Activated T-helper 1 cell treated with Interleukin-2 at 50 U/mL for 16 hours (primary cell): ENCODE measurements at places on chromosomes 11 and 22.

DNA sequence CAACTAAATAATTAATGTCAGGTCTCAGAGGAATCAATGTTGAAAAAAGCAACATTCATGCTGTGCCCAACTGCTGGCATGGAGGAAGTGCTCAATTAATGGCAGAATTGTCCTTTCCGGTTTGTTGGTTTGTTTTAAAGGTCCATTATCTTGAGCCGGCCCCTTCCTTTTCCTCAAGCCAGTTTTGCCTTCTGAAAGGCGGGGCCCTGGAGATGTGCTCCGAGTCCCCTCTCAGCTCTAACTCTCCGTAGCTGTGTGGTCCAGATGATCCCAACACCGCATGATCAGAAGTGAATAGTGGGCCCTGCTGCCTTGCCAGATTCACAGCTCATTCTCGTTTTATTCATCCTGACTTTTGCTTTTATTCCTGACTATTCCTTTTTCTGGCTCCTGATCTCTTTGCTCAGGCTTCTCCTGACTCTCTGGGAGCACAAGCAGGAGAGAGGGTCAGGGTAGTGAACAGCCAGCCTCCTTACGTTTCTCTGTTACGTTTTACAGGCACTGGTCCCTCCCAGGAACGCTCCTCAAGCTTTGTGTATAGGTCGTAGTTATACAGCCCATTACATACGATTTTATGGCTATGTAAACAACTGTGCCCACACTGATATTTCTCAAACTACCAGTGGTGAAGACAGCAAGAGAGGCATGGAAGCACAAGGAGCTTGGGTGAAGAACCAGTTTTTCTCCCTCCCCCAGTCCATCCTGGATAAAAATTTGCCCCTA is 265.9 kb downstream of the LARGE1 start:
- DNase-seq, result no peak

DNA sequence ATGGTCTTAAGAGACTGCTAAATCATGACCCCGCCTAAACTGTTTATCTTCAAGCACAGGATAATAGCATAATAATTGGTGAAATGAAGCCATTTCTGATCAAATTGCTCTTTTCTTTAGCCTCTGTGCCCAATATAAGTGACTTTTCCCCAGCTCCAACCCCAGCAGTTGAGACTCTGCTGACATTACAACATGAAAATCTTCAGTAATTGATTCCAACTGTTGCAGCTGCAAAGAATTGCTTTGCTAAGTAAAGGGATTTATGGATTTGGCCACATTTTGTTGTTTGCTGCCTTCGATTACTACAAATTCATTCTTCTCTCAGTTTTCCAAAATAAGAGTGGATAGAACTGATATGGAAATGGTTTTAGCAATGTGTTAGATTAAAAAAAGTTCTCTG is 576.7 kb upstream of the LRRC4C start:
- DNase-seq, result no peak

DNA sequence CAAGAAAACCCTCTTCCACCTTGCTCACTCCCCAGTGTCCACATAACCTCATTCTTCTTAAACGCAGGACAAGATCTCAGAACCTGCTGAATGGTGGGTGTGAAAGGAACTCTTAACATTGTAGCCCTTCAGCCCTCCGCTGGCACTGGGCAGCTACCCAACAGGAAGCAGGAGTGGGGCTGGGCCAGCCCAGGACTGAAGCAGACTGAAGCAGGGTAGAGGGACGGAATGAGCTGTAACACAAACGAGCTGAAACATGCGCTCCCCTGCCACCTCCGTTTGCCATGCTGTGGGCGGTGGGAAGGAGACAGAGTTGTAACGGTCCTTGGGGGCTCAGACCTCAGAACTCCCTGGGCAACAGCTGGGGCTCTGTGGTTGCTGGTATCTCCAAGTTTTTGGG is 23.6 kb downstream of the NPAT start:
- no peak for DNase-seq

DNA sequence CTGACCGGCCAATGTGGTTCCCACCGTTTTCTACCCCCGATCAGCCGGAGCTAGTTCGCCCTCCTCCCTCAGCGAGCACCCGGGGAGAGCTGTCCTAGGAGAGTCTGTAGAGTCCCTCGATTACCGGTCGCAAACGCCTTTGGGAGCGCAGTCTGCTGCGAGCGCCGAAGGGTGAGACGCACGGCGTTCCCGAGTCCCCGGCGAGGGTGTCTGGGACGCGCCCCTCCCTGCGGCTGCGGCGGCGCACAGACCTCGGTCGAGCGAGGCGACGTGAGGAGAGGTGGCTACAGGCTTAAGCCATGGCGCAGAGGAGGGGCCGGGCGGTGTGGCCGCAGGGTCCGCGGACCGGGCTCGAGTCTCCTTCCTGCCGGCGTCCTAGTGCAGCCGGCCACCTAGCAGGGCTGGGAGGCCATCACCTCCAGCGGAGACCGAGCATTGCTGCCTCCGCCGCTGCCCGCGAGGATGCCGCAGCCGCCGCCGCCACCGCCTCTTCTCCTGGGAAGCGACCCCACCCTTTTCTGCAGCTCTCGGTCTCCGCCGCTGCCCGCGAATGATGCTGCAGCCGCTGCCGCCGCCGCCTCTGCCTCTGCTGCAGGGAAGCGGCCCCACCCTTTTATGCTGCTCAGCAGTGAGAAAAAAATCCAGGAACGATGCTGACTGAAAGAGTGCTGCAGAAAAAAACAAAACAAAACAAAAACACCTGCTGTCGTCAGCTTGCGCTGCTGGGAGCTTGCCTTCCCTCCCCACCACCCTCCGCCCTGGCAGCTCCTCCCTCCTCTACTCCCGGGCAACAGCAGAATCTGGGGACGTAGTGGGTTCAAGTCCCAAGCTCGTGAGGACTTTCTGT is at the start of gene MAP6:
Gene MAP6 (minus strand): TSS at position 588 of the 847 bp plus-strand sequence. CDS start 669 bp downstream, outside the sequence.
- no peak for DNase-seq

- no peak for DNase-seq
Observed at GRCh38 chr11:71929491-71929890, 645 bp downstream of the RNF121 start.

DNA sequence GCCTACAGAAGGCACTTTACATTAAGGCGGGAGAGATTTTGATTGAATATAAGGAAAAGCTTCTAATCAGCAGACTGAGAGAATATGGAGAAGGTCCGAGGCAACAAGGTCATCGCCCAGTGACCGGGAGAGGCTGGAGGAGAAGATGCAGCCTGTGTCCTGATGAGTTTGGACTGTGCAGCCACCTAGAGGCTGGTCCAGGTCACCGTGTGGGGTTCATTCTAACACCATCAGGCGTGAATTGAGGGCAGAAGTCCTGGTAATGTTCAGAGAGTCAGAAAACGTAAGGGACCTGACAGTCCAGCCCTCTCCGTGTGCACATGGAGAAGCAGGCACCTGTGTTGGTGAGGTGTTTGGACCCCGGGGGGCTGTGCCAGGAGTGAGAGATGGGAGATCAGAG is 102.7 kb downstream of the FEZ1 start:
- DNase-seq, result no peak

GRCh38 chr11:6925636-6926207 is 504 bp upstream of the ZNF215 start:
- DNase-seq, result no peak

DNA sequence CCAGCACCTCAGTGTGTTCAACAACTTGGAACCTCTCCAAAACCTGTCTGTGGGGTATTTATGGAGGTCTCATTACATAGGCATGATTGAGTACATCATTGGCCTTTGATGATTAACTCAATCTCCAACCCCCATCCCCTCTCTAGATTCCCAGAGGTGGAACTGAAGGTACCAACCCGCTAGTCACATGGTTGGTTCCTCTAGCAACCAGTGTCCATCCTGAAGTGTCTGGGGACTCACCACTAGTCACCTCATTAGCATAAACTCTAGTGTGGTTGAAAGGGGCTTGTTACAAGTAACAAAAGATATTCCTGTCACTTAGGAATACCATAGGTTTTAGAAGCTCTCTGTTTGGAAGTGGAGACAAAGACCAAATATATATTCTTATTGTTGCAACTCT is 40.3 kb downstream of the SIK2 start:
- DNase-seq, result no peak

GRCh38 chr11:70169127-70169526 is 34.0 kb upstream of the FADD start:
- DNase-seq, result no peak

GRCh38 chr11:68149417-68149816 is 28.2 kb upstream of the CHKA start:
- no peak for DNase-seq

GRCh38 chr11:11207428-11207827 is 145.6 kb downstream of the CSNK2A3 start:
- DNase-seq, result no peak

DNA sequence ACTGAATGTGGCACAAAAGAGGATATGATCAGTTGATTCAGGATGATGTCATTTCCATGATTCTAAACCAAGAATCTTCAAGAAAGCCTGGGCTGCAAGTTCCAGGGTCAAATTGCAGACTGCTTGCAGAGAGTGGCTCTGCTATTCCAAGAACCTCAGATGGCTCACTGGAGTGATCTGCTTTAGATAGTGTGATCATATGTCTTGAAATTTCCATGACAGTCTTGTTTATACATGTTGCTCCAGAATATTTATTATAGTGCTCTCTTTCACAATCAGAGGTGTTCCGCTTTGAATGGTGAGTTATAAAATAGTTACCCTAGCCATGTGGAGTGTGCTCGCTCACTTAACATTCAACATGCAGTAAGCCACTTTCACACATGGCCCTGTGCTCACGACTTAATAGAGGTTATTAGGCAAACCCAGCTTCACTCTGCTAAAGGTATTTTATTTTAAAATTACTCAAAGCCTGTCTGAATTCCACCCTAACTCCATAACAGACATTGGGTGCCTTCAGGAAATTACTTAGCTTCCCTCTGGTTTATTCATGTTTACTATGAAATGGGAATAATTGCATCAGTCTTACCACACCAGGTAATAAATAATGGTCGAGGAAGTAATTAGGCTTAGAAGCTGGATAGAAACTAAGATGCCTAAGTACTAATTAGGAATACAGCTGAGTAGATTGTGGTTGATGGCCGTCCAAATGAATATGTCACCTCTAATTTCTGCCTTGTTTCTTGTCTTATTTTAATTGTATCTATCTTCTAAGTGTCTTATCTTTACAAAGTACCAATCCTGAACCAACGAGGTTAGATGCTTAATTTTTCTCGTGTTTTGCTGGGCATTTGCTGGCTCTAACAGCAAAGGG is 187.9 kb downstream of the ETS1 start:
- DNase-seq, result no peak

- DNase-seq, result no peak
Observed at GRCh38 chr11:117052196-117053149, 45.8 kb downstream of the SIK3 start.

DNA sequence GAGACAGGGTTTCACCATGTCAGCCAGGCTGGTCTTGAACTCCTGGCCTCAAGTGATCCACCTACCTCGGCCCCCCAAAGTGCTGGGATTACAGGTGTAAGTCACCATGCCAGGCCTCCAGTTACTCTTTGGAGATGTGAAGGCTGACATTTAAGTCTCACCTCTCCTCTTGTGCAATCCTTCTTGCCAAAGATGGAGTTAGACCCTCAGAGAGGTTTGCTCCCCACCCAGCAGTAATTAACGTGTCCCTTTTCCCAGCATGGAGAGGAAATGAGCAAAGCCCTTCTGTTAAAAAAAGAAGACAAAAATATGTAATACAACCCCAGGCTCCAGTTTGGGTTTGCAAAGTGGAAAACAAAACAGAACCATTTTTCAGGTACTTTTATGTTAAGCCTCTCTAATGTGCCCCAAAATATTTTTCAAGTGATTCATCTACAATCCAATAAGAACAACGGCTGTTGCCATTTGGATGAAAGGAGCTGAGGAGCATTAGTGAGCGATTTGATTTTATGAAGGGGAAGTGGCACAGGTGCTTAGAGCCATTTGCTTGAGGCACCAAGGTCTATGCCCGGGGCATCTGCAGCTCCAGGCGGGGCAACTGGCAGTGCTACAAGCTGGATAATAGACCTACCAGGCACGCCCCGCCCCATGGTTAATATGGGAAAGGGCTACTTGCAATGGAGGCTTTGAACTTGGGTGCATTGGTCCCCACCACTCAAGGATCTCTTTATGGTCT is 57.2 kb downstream of the GRIK4 start:
- no peak for DNase-seq

GRCh38 chr11:13450832-13451397 is 12.1 kb downstream of the BTBD10 start:
- no peak for DNase-seq

DNA sequence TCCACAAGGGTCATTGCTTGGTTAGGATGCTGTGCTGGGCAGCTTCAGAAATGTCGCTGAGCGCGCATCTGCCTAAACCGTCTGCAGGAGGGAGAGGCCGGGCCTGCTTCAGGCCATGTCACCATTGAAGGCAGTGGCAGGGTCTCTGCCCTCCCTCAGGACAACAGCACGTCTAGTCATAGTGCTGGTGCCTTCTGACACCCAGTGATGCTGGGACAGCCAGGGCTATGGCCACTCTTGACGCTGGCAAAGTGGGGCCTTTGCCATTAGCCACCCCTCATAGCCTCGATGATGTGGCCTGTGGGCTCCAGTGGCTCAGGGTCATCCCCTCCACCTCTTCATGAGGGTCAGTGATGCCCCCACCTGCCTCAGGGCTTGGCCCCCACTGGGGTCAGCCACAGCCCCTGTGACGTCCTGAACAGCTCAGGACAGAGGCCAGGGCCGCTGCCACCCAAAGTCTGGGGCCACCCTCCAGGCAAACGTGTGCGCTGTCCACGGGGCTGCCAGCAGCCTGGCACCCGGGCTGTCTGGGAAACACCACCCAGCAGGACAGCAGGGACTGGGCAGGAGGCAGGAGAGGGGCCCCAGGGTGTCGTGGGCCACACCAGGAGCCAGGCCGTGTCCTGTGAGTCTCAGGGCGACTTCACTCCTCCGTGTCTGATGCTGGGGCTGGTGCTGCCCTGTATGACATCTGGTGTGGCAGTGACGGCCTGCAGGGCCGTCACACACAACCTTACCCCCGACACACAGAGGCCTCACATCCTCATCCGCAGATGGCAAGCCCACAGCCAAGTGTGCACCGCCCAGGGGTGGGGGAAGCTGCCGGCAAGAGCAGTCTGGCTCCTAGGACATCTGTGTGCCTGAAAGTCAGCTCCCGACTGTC is 42.5 kb downstream of the CERK start:
- no peak for DNase-seq

DNA sequence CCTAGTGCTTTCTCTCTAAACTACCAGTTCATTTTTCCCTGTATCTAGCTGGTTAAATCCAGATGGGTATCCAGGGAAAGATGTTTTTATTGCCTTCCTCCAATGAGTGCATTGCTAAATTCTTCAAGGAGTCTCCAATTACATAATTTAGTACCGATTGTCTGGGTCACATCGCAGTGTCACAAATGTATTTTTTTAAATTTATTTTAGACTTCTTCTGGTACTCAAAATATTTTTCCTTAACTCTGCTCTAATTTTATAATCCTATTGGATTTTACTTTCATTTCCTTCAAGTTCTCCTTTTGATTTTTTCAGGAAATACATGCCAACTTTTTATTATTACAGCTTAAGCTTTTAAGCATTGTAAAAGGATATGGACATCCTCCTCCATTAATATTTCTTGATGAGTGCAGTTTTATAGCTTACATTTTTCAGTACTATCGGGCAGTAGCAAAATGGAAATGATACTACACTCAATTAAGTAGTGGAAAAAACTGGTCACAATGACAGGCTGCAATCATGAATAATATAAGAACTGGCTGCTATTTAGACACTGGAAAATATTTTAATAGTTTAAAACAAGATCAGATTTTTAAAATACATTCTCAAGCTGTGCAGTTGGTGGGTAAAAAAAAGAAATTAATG is 20.3 kb downstream of the BBOX1 start:
- no peak for DNase-seq

- no peak for DNase-seq
Observed at GRCh38 chr11:66879000-66879399, 22.1 kb downstream of the LRFN4 start.
